Endodermal cell (in vitro differentiated cells): ENCODE measurements at places on chromosomes 5 and 9.

- DNase-seq = no peak
These were observed 40.2 kb downstream of the ACO1 start for GRCh38 chr9:32424616-32425015.

DNA sequence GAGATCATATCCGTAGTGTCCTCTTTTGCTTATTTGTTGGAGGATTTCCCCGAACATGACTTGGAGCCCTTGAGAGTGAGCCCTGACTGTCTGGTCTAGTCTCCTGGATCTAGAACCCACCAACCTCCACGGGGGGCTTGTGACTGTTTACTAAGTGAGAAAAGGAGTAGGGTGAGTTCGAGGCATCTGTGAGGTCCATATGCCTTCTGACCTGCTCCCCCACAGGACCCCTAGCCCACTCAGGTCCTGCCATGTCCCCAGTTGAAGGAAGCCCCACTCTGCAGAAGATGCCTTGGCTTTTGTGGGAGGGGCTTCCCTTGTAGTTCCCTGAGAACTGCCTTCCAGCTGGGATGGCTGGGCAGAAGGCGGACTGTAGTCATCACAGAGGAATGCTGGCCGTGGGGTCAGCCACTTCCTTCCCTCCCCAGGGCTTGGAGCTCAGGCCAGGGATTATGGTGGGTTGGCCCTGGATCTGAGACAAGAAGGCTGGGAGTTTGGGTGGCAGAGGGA, 7.0 kb upstream of the IRF1 start:
- peak; percentile 81 for DNase-seq

DNA sequence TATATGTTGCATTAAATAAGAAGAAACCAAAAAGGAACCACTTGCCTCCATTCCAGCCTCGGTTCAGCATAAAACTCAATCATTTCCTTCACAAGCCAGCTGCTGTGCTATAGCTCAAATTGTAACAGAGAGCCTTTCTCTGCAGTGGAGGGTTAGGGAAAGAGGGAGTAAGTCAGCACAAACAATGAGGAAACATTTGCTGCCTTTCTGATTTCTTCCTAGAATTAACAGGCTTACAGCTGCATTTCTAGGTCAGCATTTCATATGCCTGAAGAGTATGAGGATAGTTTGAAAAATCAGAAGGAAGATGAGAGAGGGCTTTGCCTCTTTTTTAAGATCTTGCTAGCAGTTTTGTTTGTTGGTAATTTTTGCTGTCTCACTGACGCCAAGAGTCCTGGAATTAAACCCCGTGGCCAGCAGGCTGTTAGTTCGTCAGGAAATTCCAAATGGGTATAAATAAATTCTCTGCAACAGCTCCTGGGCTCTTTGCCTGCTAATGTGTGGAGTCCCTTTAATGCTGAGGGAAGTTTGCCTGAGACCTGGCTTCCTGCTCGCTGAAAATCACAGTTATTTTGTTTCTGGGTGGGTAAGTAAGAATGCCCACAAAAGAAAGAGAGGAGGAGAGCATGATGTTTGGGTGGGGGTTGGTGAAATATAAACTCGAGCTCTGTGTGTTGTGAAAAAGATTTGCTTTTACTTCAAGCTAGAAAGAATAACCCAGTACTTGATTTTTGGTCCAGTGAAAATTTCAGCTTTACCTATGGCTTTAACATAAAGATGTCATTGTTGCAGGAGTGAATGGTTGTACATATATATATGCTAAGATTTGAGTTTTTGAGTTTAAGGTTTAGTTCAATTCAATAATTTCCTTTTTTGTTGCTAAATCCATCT, 148.1 kb upstream of the DMRT1 start:
- DNase-seq = peak; percentile 48

- DNase-seq = no peak
These were observed 130.1 kb upstream of the C9orf72 start for GRCh38 chr9:27703216-27703980.

DNA sequence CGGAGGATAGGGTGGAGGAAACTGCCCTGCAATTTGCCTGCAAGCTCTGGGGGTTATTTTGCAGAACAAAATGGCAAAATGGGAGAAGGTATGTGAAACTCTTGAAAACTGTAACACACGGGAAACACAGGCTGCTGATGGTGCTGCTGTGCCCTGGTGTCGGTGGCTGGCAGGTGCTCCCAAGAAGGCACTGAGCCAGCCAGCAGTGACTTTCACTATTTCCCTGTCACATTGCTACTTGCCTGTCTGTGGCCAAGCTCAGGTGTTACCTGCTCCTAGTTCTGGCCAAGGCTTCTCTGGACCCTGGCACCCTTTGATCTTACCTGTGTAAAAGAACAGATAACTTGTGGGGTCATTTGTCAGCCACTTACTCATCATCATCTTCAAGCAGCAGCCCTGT, 102.2 kb downstream of the CMYA5 start:
- DNase-seq = no peak

GRCh38 chr9:107024193-107024592, 161.2 kb downstream of the ZNF462 start:
- no peak for DNase-seq

- DNase-seq = no peak
These were observed 113.9 kb downstream of the CDH10 start for GRCh38 chr5:24530906-24531305.

DNA sequence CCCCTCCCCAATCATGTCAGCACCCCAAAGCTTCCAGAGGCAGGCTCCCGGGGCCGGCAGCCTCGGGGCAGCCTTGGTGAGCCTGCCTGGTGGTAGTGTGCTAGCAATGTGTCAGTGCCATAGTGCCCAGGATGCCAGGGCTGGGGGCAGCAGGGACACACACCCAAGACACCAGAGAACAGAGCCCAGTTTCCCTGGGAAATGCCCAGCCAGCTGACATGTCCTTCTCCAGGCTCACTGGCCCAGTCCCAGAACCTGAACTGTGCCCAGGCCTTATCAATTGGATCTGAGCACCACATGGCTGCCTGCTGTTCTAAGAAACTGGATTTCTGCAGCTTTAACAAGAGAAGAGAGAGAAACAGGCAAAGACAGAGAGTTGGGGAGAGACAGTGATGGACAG, 74.9 kb upstream of the LRRTM2 start:
- no peak for DNase-seq

DNA sequence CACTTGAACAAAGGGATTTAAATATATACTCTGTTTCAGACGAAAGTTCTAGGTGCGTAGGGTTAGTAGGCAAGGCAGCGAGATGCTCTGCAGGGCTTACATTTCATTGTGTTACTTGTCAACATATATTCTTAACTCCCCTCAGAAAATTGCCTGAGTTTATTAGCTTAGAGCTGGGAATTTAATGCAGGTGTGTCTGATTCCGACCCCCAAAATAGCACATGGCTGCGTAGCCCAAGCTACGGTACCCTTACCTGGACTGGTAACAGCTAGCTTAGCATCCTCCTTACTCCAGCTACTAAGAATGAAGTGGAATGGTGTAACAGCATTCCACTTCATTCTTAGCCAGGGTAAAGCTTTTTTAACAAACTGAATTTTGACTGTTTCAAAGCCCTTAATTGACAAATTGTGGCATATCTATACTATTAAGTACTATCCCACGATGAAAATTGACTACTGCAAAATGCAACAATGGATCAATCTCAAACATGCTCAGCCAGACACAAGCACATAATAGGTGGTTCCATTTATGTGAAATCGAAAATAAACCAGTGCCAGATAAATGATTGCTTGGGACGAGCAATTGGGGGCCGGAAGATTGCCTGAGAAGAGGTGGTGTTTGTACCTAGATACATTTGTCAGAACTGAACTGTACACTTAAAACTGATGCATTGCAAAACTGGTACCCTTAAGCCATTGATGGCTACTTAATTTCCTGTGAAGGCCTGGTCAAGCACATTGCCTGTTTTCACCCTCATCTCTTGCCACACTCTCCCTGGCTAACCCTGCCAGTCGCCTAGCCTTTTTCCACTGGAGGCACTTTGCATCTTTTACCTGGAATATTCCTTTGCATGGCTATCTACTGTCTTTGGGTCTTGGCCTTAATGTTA, 3.0 kb upstream of the FGF18 start:
- DNase-seq = peak; percentile 51

GRCh38 chr5:38871790-38872551, 26.2 kb downstream of the OSMR start:
- DNase-seq = no peak

GRCh38 chr5:59460368-59461153, 433.0 kb downstream of the PDE4D start:
- no peak for DNase-seq

DNA sequence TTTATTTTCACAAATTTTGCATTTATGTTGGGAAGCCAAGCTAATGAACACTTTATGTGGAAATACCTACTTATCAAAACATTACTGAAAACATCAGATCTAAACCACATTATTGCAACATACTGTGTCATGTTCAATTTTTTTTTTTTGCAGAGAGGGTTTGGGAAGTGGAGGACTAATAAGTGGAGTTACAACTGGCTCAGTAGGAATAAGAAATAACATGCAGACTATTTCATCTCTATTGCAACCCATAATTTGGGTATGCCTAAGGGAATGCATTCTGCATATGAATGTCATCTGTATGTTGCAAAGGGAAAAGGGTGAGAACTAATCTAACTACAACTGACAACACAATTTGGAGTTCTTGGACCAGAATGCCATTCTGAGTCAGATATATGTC, 41.8 kb downstream of the APC start:
- DNase-seq = no peak

DNA sequence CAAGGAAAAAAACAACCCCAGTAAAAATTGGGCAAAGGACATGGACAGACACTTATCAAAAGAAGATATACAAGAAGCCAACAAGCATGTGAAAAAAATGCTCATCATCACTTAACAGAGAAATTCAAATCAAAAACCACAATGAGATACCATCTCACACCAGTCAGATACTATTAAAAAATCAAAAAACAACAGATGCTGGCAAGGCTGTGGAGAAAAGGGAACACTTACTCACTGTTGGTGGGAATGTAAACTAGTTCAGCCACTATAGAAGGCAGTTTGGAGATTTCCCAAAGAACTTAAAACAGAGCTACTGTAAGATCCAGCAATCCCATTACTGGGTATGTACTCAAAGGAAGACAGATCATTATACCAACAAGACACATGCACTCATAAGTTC, 157.4 kb downstream of the EDIL3 start:
- no peak for DNase-seq

GRCh38 chr5:87164409-87164808, 103.3 kb upstream of the RASA1 start:
- no peak for DNase-seq

DNA sequence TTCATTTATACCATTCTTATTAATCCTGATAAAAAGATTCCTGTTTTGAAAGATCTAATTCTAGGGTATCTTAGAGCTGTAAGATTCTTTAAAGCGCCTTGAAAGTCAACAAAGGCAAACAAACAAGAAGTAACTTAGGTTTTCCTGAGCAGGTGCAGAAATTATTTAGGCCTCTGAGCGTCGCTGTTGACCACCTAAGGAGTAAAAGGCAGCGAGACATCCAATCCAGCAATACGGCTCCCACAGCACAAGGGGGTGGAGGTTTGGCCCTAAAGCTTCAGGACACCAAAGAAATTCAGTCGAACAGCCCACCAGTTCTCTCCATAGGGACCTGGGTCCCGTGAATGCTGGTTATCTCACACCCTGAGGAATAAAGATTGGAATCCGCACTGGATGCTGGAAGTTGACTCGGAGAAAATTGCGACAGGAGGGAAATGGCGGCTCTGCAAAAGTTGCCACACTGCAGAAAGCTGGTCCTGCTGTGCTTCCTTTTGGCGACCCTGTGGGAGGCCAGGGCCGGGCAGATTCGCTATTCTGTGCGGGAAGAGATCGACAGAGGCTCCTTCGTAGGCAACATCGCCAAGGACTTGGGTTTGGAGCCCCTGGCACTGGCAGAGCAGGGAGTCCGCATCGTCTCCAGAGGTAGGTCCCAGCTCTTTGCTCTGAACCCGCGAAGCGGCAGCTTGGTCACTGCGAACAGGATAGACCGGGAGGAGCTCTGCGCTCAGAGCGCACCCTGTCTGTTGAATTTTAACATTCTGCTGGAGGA, at the start of gene PCDHGA2:
TSS of gene PCDHGA2 (plus strand) at position 223 of the 769 bp plus-strand sequence.
- peak; percentile 75 for DNase-seq

DNA sequence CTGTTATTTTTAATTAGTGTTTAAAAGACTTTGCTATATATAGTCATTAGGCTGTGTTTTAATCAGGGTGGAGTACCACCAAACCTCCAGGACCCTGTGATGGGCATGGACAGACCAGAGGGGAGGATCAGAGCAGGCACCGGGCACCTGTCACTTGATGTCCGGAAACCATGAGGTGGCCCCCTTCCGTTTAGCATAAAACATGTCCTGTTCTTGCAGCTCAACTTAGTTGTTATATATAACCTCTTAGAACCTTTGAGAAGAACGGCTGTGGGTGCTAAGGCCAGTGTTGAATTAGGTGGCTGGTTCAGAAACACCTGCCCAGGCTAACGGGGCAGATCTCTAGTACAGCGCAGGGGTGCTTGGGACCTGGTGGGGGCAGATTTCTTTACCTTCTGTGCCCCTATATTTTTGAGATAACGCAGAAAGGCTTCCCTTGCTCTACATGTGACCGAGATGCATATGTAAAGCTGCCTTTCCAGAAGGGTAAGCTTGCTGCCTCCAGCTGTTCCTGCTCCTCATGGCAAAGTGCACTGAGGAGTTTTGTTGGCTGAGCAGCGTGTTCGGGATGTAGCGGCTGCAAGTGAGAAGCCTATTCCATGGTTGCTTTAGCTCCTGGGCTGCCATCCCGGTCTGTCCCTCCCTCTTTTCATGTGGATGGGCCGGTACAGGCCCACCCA, 255.5 kb downstream of the FANCC start:
- peak; percentile 29 for DNase-seq

GRCh38 chr5:2681476-2681875, 70.0 kb downstream of the IRX2 start:
- no peak for DNase-seq

DNA sequence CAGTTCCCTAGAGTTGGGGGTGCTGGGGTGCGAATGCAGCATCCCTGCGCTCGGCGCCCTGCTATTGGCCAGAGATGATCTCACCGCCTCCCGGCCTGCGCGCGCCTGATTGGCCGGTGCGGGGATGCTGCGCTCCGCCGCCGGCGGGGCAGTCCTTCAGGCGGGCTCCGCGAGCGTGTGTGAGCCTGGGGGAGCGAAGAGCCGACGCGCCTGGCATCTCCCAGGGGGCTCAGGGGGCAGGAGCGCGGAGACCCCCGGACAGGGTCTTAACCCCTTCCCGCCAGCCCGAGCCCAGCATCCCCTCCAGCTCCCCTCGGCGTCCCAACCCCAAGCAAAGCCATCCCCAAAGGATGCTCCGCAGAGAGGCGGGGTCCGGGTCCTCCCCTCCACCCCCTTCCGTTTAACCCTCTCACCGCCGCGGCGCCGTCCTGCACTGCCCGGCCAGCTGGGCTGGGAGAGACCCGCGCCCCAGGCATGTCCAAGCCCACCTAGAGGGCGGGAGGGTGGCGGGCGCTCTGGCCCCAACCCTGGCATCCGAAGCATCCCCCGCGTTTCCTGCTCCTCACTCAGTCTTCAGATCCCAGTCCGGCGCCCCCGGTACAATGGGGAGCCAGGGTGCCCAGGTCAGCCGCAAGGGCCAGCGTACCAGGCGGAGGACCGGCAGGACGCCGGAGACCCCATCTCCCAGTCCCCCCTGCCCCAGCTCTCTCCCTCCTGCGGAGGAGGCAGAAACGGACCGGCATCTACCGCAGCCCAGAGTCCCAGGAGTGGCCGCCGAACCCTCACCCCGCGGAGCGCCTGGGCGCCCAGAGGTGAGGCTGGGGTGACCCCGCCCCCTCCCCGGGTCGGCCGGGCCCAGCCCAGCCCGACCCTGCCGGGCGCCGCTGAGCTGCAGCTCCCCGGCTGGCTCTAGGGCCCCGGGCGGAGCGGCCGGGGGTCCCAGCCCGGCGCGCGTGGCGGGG, 19.3 kb upstream of the TOR2A start:
- DNase-seq = peak; percentile 90

- DNase-seq = no peak
These were observed 110.6 kb upstream of the ELL2 start for GRCh38 chr5:96072138-96072790.
